GM23248 (cell line): ENCODE measurements at places on chromosomes 4 and X.

DNA sequence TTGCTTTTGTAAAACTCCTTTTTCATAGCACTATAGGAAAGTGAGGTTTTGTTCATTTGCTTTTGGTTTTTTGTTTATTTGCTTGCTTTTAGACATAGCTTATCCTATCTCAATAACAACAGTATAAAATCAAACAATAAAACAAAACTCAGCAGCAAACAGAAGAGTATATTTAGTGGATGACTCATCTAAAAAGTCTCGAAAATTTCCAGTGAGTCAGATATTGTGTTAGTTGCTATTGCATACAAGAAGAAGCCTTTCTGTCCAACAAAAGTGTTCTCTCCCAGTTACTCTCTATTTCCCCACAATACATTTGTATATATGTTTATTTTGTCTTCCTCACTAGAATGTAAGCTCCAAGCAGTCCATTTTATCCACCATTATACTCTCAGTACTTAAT, 36.0 kb upstream of the NPNT start:
- DNase-seq = peak; percentile 80

DNA sequence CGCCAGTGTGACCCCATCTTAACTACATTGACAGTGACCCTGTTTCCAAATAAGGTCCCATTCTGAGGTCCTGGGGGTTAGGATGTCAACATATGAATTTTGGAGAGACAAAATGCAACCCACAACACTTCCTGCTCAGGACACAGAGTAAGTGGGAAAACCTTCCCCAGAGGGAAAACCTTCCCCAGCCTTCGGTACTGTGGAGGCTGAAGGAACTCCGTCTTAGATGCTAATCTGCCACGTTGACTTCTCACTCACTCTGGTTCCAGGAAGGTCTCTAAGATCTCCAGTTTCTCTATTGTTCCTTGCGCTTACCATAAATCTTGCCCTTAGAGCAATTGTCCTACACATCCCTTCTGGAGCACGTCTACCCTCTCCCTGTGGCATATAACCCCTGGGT, 29.7 kb upstream of the HMX1 start:
- DNase-seq = no peak

DNA sequence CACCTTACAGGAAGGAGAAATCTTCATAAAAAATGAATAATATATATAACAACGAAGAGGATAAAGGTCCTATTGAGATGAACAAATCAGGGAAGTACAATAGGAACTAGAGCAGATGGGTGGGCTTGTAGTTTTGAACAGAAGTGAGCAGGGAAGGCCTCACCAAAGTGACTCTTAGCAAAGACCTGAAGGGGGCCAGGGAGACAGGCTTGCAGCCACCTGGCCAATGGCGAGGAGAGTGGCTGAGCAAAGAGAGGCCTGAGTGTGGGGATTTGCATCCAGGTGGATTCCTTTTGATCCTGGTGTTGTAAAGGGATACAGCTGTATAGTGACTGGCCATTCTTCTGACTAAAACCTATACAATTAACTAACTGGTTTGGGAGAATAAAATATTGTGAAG, 354.1 kb downstream of the CAMK2D start:
- no peak for DNase-seq

GRCh38 chrX:29242856-29243255, 655.6 kb downstream of the IL1RAPL1 start:
- DNase-seq = no peak

- DNase-seq = peak; percentile 28
These were observed 20.0 kb upstream of the EFNB1 start for GRCh38 chrX:68808686-68809357.

DNA sequence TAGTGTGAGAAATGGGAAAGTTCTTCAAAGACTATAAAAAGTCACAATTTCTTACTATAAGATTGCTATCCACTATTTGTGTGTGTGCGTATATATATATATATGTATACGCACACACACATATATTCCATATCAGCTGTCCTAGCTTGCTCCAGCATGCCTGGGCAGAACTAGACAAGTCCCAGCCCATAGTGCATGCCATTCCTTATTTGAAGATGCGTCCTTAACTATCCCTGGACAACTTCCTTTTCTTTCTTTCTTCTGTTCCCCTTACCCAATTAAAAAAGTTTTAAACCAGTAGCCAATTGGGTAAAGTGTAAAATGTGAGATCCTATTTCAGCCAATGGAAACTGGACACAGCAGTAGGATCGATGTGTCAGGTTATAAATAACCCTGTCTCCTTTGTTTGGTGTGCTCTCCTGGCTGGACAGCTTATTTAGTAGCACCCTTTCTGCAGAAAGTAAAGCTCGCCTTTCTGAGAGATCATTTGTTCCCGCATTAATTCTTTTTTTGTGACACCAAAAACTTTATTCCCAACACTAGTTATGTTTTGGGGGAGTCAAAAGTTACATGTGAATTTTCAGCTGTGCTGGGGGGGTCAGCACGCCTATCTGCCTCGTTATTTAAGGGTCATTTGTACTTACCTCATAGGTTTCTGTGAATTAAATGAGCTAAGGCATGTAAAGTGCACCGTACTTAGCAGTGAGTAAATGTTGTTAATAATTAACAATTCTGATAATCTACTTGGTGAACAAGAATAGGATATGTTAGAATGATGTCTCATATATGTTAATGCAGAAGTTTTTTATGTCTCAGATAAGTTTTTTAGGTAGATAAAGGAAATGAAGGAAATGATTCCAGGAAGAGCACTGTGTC, 40.9 kb downstream of the KDM6A start:
- DNase-seq = no peak

DNA sequence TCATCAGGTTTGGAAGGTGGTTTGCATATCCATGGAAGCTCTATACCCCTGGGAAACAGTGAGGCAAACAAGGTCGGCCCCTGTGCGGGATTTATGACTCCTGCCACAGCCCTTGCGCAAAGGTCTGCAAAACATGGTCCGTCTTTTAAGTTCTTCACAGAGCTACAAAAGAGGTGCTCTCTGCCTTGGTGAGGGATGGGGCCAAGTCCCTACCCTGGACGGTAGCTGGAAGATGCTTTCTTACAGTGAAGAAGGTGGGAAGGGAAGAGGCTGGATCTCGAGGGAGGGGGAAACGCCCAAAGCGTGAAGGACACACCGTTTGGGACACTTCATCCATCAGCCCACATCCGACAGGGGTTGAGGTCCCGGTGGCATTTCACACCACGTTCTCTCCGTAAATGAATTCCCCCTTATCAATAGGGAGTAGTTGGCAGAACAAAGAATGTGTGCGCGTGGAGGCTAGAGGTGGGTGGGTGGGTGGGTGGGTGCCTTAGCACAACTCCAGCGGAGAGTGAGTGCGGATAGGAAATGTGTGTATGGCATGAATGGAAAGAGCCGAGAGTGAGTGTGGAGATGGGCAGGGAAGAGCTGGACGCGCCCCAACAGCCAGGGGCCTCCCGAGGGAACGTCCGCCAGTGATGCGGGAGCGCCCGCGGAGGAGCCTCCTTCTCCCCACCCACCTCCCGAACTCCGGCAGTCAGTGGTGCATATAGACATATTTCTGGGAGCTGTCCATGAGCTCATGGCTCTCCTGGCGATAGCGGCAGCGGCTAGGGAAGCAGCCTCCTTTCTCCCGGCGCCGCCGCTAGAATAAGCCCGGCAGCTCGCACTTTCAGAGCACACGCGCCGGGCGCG, 68.3 kb downstream of the LARP7 start:
- peak; percentile 82 for DNase-seq

GRCh38 chr4:174265916-174266315, 17.6 kb downstream of the FBXO8 start:
- DNase-seq = no peak

DNA sequence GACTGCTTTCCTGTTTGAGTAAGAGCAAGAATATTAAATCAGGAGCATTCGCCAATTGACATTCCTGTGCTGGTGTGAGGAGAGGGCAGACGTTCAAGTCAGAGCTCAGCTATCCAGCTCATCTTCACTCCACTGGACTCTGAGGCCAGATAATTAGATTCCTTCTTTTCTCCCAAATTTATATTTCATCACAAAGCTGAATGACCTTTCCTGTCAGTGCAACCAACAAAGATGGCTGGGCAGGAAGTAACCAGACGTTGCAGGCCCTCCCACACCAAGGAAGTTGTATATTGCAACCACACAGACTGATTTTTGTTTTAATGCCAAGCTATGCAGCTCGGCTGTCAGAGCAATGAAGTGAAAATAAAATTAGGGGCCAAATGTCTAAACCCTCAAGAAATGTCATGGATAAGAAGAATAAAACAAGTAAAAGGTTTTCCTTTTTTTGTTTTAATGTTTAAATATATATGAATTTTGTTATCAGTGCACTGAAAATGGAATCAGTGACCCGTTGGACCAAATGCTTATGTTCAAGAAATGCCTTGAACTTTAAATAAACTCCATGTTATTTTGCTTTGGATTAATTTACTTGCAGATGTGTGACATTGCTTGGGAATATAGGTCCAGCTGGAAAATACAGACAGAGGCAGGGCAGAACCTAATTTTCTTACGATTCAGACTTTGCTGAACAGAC, 578.9 kb upstream of the FAT1 start:
- DNase-seq = peak; percentile 39

DNA sequence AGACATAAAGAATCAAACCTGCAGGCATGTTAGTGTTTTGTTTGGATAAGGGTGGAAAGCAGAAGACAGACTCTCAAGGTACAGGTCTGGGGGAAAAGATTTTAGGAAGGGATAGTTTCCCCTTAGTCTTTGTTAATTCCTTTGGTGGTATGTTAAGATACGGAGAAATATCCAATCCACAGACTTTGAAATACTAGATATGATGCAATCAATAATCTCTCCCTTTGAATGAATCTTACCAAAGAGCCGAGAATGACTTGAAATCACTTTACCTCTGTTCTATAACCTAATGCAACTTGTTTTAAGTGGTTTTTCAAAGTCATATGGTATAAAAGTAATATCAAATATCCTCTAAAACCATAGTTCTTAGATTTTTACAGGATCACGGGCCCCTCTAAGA, 5.3 kb upstream of the BDH2 start:
- no peak for DNase-seq

GRCh38 chrX:50691820-50692219, 122.2 kb downstream of the SHROOM4 start:
- DNase-seq = peak; percentile 61

DNA sequence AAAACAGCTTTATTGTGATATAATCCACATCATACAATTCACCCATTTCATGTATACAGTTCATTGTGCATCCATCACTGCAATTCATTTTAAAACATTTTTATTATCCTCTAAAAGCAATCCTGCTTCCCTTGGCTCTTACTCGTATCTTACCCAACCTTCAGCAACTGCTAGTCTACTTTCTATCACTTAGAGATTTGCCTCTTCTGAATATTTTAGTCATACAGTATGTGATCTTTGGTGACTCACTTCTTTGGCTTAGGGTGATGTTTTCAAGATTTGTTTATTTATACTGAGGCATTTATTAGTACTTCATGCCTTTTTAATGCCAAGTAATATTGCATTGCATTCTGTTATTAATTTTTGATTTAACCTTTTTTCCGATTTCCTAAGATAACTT, 15.0 kb upstream of the MSMO1 start:
- DNase-seq = peak; percentile 80

DNA sequence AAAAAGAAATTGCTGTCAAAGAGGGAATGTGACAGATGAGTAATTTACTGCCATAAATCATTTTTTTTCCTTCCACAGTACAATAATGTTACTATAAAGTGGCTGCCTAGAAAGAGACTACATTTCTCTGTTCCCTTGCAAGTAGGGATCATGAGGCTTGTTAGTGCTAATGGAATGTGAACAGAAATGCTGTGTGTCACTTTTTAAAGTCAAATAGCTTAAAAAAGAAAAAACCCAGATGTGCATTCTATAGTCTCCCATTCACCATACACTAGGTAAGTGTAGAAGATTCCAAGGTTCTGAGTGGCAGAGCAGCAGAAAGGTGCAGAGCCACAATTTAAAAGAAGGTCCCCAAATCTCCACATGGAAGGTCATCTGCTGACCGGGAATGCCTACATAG, 328.4 kb downstream of the CAMK2D start:
- DNase-seq = peak; percentile 36

DNA sequence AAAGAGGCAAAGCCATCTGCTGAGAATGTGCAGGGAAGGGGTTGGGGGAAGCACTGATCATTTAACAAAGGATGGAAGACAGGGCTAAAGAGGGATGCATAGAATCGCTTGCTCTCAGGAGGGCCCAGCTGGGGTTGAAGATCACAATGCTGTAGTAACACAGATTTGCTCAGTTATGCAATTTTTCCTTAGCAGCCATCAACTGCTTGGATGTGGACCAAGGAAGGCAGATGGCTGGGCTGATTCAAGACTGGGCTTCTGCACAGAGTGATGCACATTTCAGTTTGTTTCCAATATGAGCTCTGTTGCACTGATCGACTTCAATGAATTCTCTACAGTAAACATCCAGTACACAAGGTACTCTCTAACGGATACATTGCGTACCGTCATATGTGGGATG, 127.8 kb upstream of the TBL1X start:
- DNase-seq = peak; percentile 76

DNA sequence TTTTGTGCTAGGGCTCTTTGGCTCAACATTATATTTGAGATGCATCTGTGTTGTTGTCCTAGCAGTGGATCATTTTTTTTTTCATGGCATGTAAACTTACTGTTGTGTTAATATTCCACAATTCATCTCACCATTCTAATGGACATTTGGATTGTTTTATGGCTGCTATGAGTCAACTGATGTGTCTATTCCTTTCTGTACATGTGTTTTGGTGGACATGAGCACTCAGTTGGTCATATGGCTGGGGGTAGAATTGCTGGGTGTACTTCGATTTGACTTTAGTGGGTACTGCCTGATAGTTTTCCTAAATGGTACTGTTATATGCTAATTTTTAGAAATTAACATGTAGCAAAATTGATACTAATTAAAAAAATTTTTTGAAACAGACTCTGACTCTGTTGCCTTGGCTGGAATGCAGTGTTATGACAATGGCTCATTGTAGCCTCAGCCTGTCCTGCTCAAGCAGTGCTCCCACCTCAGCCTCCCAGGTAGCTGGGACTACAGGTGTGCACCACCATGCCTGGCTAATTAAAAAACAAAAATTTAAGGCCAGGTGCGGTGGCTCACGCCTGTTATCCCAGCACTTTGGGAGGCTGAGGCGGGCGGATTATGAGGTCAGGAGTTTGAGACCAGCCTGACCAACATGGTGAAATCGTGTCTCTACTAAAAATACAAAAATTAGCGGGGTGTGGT, 9.0 kb downstream of the FAM193A start:
- peak; percentile 20 for DNase-seq

DNA sequence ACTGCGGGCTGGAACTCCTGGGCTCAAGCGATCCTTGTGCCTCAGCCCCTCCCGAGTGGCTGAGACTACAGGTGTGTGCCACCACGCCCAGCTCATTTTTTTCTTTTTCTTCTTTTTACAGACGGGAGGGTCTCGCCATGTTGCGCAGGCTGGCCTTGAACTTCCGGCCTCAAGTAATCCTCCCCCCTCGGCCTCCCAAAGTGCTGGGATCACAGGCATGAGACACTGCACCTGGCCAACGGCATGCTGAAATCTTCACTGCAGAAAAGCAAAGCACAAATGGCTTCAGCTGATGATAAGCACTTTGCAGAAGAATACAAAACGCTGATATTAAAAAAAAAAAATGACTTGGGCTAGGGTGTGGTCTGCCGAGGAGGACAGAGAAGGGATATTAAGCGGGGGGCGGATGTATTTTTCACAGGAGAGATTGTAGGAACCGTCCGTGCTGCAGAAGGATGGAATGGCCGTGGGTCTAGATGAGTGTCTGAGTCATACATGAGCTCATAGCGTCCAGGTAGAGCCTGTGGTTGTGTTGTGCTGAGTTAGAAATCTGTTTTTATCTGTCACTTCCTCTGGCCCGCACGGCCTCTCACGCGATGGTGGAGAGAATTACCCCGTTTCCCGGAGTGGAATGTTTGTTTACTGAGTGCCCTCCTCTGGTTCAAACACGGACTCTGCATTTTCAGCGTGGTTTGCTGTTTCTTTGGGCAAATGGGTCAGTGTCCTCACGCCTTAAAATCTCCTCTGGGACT, 8.5 kb upstream of the AKAP17A start:
- DNase-seq = peak; percentile 25
